Left lung (tissue), 14 donors: ENCODE measurements at places on chromosomes 16 and 17.

GRCh38 chr17:72215928-72216327 lies 95.1 kb downstream of the SOX9 start:
- DNase-seq = no peak

GRCh38 chr17:69607162-69607834 lies 192.8 kb downstream of the MAP2K6 start:
- peak; percentile 66 for DNase-seq

DNA sequence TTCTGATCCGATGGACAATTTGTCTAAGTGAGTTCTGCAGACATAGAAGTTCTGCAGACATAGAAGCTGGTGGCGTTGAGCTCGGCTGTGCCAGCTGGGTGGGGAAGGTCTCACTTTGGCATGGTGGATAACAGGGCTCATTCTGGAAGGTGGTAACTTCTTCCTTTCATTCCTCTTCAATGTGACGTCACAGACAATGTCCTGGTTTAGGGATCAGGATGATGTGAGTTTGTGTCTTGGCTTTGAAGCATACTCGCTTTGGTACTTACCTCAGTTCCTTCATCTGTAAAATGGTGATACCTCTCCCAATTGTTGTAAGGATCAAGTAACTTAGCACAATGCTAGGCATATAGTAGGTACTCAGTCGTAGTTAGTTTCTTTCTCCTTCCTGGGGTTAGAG lies 408.8 kb upstream of the ASIC2 start:
- no peak for DNase-seq

DNA sequence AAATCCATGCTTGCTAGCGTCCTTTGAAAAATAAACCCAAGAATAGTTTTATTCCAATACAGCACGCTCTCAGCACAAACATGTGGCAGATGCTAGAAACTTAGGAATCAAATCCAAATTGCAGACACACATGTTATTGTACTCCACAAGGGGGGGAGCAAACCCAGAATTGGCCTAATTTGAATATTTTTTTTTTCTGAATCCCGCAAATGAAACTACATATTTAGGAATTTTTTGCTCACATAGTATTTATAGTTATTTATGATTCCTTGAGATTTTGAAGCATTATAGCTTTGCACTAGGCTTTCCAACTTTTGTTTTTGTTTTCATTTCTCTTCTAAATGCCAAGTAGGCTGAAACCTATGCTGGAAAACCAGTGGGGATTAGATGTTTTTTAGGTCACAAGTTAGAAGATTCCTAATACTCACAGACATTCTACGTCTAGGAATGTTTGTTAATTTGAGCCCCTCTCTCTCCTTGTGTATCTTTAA lies 59.3 kb upstream of the CDH11 start:
- DNase-seq = no peak

DNA sequence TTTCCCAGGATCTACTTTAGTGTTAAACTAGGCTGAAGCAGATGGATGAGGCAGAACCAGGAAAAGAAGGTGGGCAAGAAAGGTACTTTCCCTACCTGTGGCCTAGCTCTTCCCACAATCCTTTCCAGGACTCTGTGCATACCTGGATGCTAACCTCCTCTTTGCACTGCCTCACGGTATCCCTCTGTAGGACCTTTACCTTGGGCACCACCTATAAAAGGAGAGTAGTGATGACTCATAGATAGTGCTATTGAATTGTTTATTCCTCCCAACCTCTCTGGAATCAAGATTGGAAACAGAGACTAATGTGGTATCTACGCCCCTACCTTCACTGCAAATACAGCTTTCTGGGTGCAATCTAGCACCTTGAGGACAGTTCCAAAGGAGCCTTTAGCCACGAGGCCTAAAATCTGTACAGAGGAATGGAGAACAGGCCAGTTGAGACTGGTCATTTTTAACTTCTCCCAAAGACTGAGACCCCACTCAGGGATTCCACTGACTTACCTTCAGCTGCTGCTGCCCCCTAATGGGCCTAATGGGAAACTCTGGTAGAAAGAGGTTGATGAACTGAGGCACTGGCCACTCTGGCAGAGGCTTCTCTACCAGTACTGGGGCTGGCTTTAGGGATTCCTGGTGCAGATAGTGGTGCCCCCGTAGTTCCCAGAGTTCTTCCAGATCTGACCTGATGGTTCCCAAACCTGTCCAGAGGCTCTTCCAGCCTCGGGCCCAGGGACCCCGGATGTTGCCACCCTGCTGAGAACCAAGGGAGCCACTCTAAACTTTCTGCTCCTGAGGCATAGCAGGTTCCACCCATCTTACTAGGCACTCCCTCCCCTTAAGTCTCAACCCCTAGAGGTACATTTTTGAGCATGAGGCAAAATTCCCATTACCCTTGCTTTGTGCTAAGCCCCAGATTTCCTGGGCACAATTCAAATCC lies 781 bp downstream of the RSKR start:
- DNase-seq = peak; percentile 45

- no peak for DNase-seq
These were observed 28.9 kb downstream of the TMEM11 start for GRCh38 chr17:21185061-21185460.

DNA sequence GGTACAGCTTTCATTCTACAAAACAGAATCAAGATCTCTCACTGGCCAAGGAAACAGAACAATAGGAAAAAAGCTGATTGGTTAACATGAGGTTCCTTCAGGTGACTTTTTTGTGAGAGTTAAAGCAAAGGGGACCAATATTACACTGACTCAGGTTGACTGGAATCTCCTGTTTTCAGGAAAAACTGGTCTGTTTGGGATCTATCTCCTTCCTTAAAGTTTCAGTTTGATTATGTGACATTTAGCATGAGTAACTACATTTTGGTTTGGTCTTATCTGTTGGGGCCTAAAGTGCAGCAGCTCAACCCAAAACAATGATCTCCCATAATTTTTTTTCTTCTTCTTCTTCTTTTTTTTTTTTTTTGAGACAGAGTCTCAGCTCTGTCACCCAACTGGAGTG lies 9.7 kb downstream of the NUPR1 start:
- DNase-seq = no peak

DNA sequence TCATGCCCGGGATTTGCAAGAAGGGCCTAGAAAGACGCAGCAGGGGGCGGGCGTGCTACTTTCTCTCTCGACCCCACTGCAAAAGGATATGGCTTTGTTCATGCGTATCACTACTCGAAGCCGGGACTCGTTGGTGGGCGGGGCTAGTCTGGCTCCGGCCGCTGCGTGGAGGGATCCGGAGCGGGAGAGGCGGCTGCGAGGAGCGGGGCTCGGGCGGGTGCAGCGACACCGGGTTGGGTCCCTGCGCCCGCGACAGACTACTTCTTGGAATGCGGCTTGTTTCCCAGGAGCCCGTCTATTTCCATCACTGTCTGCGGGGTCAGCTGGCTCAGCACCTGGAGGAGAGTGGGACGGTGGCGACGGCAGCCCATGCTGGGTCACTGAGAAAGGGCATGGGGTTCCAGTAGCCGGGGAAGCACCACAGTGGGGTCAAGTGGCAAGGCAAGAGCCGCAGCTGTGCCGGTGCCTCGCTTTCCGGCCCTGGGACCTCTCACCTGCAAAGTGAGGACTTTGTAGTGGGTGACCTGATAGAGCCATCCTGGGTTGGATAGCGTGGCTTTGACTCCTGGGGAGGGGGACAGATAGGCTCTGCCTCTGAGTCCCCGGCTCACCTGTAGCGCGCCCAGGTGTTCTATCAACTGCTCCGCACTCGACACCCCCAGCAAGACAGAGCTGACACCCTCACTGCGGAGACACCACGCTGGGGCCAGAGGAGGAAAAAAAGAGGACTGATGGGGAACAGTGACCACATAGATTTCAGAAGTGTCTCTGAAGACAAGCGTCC lies 6.6 kb downstream of the KCNAB3 start:
- DNase-seq = peak; percentile 87

DNA sequence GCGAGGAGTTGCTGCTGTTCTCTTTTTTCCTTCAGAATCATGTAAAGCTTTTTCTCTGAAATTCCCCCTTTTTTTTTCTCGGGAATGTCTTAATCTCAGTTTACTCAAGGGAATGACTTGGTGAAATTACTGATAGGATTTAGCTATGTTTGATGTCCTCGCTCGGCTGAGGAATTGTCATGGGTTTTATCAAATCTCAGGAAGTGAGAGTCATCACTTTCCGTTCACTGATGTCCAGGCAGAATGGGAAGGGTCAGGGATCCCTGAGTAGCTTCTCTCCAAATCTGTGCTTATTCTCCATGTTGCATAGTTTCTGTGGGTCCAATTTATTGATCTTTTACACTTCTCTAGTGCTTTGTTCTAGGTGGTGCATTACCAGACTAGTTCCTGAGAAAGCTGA lies 6.3 kb downstream of the IGSF6 start:
- DNase-seq = no peak

- DNase-seq = no peak
These were observed 31.8 kb upstream of the TENT4B start for GRCh38 chr16:50121278-50121677.

GRCh38 chr17:40695874-40696472 lies 7.6 kb downstream of the KRT24 start:
- DNase-seq = no peak

DNA sequence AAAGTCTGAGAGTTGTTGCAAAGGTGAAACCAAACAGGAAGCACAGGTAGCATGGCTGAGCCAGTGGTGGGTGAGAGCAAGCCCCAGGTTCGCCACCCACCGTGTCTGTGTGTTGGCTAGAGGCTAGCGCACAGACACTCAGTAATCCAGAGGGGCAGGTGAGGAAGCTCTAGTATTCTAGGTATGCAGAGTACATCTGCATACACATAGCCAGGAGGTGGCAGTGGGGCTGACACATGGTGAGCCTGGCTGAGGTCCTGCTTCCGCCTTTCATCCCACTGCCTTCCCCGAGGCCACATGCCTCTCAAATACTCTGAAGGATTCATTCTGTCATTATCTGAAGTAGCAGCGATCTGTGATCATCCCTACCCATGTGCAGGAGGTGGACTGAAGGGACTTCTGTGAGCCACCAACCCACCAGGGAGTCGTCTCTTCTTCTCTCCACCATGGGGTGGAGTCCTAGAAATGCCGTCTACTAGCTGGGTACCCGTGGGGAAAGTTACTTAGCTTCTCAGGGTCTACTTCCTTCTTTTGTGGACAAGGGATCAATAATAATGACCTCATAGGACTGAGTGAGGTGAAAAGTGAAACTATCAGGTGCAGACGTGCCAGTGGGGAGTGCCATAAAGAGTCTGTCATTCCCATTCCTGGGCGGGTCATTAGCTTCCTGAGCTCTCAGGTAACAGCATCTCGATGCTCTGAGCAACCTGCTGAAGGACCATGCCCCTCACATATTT lies 36.0 kb upstream of the ICAM2 start:
- DNase-seq = no peak

GRCh38 chr17:44024853-44025252 lies 10.1 kb upstream of the TMEM101 start:
- DNase-seq = no peak

GRCh38 chr17:57288040-57288772 lies 31.9 kb downstream of the MSI2 start:
- no peak for DNase-seq

DNA sequence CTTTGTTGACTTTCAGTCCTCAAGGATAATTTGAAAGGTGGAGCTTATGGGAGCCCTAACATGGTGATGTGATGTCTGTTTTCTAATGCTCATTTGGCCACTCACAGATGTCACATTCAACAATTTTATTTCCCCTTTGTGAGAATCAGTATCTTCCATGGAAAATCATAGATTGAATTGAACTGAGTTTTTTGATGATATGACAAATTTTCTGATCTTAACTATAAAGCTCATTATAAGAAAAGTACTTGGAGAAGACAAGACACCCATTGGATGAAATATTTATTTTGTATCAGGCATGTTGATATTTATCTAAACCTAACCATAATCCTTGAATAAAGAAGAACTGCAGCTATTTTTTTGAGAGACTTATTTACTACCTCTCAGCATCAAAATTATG lies 824.6 kb upstream of the GOT2 start:
- DNase-seq = no peak

- no peak for DNase-seq
These were observed 2.7 kb downstream of the MSL1 start for GRCh38 chr17:40124279-40125141.

DNA sequence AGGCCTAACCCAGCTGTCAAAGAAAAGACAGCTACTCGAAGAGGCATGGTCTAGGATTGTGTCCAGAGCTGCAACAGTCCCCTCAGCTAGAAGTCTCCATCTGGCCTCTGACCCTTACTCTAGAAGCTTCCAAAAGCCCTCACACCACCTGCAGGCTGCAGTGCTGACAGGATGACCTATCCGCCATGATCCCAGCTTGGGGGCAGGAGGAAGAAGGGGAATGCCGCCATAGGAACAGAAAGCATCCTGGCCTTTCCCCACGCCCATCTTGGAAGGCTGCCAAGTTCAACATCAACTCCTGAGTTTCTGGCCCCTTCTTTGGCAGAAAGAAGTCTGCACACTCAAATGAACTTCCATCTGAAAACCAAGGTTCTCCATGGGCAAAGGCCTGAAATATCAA lies 3.1 kb upstream of the KRT36 start:
- no peak for DNase-seq

DNA sequence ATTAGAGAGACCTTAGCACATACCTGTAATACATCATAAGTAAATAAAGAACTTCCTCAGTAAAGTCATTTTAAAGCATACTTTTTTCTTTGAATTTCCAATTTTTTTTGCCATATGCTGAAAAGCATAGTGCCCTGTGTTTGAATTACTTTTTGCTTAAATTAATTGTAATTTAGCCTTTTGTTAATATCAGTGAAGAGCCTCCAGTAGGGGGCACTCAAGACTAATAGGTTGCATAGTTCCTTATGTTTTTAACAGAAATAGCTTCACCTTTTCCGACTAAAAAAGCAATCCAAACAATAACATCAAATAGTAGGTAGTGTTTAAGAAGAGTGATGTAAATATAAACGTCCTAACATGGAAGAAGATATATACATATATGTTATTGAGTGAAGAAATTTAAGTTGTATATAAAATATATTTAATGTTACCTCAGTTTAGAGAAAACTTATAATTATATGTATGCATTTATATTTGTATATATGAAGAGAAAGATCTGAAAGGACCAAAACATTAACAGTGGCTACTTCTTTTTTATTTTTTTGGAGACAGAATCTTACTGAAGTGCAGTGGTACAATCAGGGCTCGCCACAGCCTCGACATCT lies 18.6 kb downstream of the RAD51C start:
- peak; percentile 47 for DNase-seq

GRCh38 chr16:85104821-85105391 lies 7.4 kb downstream of the CIBAR2 start:
- DNase-seq = no peak

DNA sequence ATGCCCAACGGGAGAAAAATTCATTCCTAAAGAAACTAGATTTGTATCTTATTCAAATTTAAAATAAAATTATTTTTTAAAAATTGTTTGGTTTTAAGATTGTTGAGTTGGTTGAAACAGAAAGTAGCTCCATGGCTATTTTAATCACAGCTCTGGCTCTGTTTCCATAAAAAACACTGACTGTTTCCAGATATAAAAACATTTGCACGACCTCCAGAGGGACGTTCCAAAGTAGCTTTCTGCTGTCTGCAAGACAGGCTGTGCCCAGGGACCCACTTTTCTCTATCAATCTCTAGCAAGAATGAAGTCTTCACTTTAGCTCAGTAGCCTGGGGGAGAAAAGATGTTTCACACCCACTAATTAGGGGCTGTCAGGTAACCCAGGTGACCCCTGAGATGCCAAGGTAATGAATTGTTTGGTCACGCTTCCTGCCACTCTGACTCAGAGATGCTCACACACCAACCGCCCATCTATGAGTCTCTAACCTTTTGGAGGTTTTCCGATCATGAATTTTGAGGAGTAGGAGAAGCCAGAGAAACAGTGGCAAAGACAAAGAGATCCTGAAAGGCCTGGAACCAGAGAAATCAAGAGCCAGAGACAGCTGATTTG lies 220.1 kb upstream of the SOX9 start:
- no peak for DNase-seq
